ENCODE measurements at places on chromosomes 1 and 21. TPM values are rescaled to one million over a fixed set of nuclear protein-coding genes. Genes with fewer than 3 reads are reported as not detected.

The LAD1 gene
- total RNA-seq: 17.6 TPM

The RGS13 gene
- total RNA-seq: not detected

The MPL gene
- total RNA-seq: not detected

- H3K27me3 ChIP-seq: no peaks in the 10 kb centered on the region
- H3K27ac ChIP-seq: no peak overlapping the region
- no peaks in the 10 kb centered on the region for H3K4me1 ChIP-seq
- no peak for DNase-seq
- no peaks in the 10 kb centered on the region for H3K36me3 ChIP-seq
- no peak overlapping the region for H3K4me3 ChIP-seq
Measured at GRCh38 chr1:29824511-29825273, 588.4 kb downstream of the PTPRU start.

DNA sequence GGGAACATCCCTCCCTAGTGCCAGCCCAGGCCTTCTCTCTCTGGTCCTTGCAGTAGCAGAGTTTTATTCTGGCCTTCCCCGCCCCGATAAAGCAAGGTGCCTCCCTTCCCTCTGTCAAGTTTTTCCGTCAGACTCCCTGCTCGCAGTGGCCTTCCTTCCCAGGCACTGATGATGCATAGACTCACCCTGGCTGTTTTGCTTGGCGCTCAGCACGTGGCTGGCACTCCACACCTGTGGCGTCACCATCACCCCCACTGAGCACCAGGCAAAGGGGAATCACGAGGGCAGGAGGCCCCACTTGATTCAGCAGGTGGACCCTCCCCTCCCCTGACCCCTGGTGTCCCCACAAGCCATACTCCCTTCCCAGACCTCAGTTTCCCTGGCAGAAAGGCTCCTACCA is 7.4 kb downstream of the SLC26A9 start:
- no peak for DNase-seq
- H3K4me1 ChIP-seq: peaks cover 11% of the 10 kb centered on the region
- no peak overlapping the region for H3K27ac ChIP-seq
- H3K27me3 ChIP-seq: no peaks in the 10 kb centered on the region
- H3K4me3 ChIP-seq: no peak overlapping the region

Data from GM23338 (cell line).